Kidney (tissue), 22 donors: ENCODE measurements at places on chromosomes 1 and 21.
A peak's percentile ranks its signal among the peaks of the same experiment; 100 is the strongest.

- H3K36me3 ChIP-seq: no peaks in the 10 kb centered on the region
- H3K27ac ChIP-seq: no peak overlapping the region
- H3K4me1 ChIP-seq: no peaks in the 10 kb centered on the region
Measured at GRCh38 chr1:36843906-36844610, 190.3 kb downstream of the GRIK3 start.

GRCh38 chr21:26087223-26087918 is 83.2 kb downstream of the APP start:
- H3K27me3 ChIP-seq: no peaks in the 10 kb centered on the region
- H3K4me1 ChIP-seq: no peaks in the 10 kb centered on the region
- no peak overlapping the region for H3K27ac ChIP-seq
- DNase-seq: peak; percentile 48

GRCh38 chr1:216183007-216183406 is 240.2 kb downstream of the USH2A start:
- H3K27me3 ChIP-seq: no peaks in the 10 kb centered on the region
- no peak overlapping the region for H3K27ac ChIP-seq
- DNase-seq: no peak
- no peaks in the 10 kb centered on the region for H3K4me1 ChIP-seq

GRCh38 chr1:241696172-241696814 is 44.2 kb downstream of the WDR64 start:
- DNase-seq: no peak
- no peaks in the 10 kb centered on the region for H3K36me3 ChIP-seq
- no peaks in the 10 kb centered on the region for H3K27me3 ChIP-seq
- H3K27ac ChIP-seq: no peak overlapping the region
- H3K4me3 ChIP-seq: no peak overlapping the region

DNA sequence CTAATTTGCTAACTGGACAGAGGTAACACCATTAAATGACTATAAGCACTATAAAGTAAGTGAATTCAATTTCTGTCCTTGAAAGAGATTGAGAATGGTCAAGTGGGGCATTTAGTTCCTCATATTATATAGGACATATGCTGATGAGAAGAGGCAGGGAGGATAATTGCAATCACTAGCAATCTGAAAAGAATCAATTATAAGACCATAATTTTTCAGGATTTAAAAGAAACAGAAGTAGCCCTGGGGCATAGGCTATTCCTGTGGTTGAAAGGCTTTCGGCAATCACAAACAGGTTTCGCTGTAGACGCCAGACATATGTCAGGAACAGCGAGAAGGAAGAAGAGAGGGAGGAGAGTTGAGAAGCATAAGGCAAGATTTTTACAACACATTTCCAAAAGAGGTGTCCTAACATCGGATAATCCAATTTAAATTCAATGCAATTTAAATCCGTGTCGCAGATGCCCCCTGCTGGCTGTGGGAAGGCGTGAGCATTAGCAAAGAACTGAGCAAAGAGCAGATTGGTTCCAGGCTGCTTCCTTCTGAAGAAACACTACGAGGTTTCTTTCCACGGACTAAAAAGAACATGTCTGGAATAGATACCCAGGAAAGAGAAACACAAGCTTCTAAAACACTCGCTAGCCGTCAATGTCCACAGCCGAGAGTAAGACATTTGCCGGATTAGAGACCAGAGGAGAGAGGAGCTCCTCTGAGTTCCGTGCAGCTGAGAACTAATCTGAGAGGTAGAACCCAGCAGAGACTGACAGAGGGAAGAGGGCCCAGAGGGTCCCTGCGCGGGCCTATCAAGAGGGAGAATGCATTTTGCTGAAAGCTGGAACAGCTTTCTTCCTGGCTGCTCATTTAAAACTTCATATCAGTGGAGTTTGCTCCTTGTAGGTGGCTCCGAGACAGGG is 27.9 kb downstream of the RGS5 start:
- no peaks in the 10 kb centered on the region for H3K4me1 ChIP-seq
- no peaks in the 10 kb centered on the region for H3K27me3 ChIP-seq
- no peak overlapping the region for H3K27ac ChIP-seq
- peak; percentile 69 for DNase-seq
- H3K36me3 ChIP-seq: no peaks in the 10 kb centered on the region

DNA sequence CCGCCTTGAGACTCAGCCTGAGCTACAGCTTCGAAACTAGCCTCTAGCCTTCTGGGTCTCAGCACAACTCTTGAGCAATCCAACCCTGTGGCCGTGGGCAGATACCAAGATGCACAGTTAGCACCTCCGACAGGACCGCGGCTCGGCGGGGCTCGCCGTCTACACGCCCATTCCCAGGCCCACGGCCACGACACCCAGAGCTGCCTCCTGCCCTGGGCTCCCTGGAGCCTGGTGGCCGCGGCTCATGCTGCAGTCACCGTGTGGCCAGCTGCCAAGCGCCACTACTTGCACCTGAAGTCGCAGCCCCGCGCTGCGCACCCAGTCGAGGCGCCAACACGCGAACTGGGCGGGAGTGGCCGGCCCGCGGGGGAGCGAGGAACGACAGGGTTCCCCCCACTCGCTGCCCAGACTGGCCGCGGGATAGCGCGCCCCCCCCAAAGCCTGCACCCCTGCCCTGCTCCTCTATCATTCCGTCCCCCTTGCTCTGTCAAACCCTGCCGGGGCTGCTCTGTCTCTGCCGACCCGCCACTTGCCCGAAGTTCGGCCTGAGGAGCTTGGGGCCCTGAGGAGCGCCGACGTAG is 729 bp upstream of the CDCA8 start:
- H3K27ac ChIP-seq: peak overlapping the region; percentile 51
- H3K4me3 ChIP-seq: peak overlapping the region; percentile 70
- peak; percentile 44 for DNase-seq
- H3K27me3 ChIP-seq: no peaks in the 10 kb centered on the region

GRCh38 chr1:221829327-221830015 is 87.6 kb upstream of the DUSP10 start:
- no peaks in the 10 kb centered on the region for H3K36me3 ChIP-seq
- H3K27ac ChIP-seq: no peak overlapping the region
- H3K4me3 ChIP-seq: no peak overlapping the region

- no peaks in the 10 kb centered on the region for H3K36me3 ChIP-seq
- no peaks in the 10 kb centered on the region for H3K27me3 ChIP-seq
- no peak overlapping the region for H3K4me3 ChIP-seq
- DNase-seq: no peak
- H3K4me1 ChIP-seq: no peaks in the 10 kb centered on the region
Measured at GRCh38 chr1:164658864-164659263, 99.9 kb downstream of the PBX1 start.

DNA sequence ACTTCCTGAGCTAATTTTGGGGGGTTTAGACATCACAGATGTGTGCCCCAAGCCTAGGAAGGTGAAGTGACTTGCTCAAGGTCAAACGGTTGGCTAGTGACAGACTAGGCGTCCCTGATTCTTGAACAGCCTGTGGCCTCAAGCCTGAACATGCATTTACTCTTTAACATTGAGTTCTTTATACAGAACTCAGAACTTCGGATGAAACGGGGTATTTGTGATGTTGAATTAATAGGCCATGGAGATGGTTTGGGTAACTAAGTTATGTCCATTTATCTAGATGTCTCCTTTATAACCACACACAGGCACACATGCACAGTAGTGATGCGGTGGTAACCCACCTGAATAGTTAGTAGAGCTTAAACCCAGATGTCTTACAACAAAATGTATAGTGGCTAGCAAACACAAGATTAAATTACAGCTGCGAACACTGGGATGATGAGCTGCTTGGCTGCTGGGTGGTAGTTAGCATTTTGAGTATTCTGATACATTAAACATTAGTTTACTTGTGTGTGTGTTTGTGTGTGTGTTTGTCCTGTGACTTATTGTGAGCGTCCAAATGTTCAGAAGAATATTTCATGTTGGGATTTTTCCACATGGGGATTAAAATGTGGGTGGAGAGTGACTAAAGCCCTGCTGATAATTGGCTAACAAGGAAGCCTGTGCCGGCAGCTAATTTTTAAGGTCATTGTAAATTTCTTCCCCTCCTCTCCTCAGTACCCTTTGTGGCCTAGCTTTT is 2.3 kb downstream of the ATP1A1 start:
- H3K27ac ChIP-seq: peak overlapping the region; percentile 96
- H3K27me3 ChIP-seq: no peaks in the 10 kb centered on the region
- H3K4me1 ChIP-seq: peaks cover 42% of the 10 kb centered on the region
- peak overlapping the region; percentile 76 for H3K4me3 ChIP-seq
- H3K36me3 ChIP-seq: peaks cover 2% of the 10 kb centered on the region

GRCh38 chr1:185441605-185442004 is 124.6 kb upstream of the IVNS1ABP start:
- H3K27me3 ChIP-seq: no peaks in the 10 kb centered on the region
- DNase-seq: no peak
- peak overlapping the region; percentile 87 for H3K27ac ChIP-seq
- H3K4me1 ChIP-seq: peaks cover 19% of the 10 kb centered on the region
- H3K36me3 ChIP-seq: no peaks in the 10 kb centered on the region

DNA sequence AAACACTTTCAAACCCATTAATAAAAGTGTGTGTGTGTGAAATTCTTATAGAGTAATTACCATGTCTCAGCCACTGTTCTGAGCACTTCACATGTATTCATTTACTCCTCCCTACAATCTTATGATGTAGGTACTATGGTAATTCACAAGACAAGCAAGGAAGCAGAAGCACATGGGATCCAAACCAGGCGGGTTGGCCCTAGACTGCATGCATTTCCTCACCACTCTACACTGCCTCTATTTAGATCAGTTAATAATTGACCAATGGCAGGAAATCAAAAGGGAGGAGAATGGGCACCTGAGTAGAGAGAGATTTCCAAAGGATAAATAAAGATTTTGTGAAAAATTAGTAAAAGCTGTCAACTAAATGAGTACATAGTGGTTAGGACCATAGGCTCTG is 15.7 kb downstream of the MAP3K21 start:
- H3K27me3 ChIP-seq: no peaks in the 10 kb centered on the region
- no peaks in the 10 kb centered on the region for H3K36me3 ChIP-seq
- H3K4me1 ChIP-seq: peaks cover 17% of the 10 kb centered on the region
- no peak for DNase-seq
- peak overlapping the region; percentile 52 for H3K27ac ChIP-seq
